ENCODE measurements at places on chromosomes 6 and 20. TPM values are rescaled to one million over a fixed set of nuclear protein-coding genes. Genes with fewer than 3 reads are reported as not detected.

DNA sequence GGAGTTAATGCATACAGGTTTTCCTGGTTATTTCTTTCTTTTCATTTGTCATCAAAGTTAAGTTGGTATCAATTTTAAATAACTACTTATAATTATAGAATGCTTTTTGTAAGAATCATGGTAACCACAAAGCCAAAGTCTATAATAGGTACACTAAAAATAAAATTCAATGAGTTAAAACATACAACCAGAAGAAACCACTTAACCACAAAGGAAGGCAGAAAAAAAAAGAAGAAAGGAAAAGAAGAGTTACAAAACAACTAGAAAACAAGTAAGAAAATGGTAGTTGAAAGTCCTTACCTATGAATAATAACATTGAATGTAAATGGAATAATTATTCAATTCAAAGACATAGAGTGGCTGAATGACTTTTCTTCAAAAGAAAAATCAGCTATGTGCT lies 45.6 kb downstream of the THBS2 start:
- H3K4me1 ChIP-seq = peaks cover 5% of the 10 kb centered on the region
- peaks cover 8% of the 10 kb centered on the region for H3K36me3 ChIP-seq
- no peak overlapping the region for H3K27ac ChIP-seq
- no peak overlapping the region for H3K4me3 ChIP-seq
- no peaks in the 10 kb centered on the region for H3K27me3 ChIP-seq

- no peaks in the 10 kb centered on the region for H3K36me3 ChIP-seq
- H3K4me1 ChIP-seq = no peaks in the 10 kb centered on the region
- DNase-seq = peak; percentile 23
- H3K27me3 ChIP-seq = peaks cover 41% of the 10 kb centered on the region
- no peak overlapping the region for H3K27ac ChIP-seq
- no peak overlapping the region for H3K4me3 ChIP-seq
Observed at GRCh38 chr20:56249244-56249955, 868 bp downstream of the MC3R start.

DNA sequence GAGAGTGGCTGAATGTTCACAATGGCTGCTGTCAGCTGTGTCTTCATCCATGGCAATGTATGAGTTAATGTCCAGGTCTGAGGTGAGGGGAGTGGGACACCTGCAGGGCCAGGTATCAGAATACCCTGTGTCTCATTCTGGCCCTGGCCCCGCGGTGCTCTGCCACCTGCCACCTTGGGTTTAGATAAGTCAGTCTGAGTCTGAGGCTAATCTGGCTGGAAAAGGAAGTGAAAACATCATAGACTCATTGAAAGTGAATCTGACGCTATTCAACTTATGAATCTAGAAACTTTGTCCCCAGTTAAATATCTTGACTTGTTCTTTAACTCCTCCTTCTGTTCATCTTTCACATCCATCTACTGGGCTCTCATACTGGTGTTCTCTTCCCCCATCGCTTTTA lies 267.1 kb upstream of the JAG1 start:
- no peak overlapping the region for H3K4me3 ChIP-seq
- H3K36me3 ChIP-seq = no peaks in the 10 kb centered on the region
- no peak for DNase-seq
- H3K27ac ChIP-seq = no peak overlapping the region
- no peaks in the 10 kb centered on the region for H3K27me3 ChIP-seq

GRCh38 chr6:125950293-125950692 lies 6.3 kb upstream of the HINT3 start:
- no peaks in the 10 kb centered on the region for H3K36me3 ChIP-seq
- H3K27me3 ChIP-seq = peaks cover 40% of the 10 kb centered on the region
- peaks cover 10% of the 10 kb centered on the region for H3K4me1 ChIP-seq
- no peak overlapping the region for H3K4me3 ChIP-seq

The MATN4 gene
- 3.5 TPM for total RNA-seq

DNA sequence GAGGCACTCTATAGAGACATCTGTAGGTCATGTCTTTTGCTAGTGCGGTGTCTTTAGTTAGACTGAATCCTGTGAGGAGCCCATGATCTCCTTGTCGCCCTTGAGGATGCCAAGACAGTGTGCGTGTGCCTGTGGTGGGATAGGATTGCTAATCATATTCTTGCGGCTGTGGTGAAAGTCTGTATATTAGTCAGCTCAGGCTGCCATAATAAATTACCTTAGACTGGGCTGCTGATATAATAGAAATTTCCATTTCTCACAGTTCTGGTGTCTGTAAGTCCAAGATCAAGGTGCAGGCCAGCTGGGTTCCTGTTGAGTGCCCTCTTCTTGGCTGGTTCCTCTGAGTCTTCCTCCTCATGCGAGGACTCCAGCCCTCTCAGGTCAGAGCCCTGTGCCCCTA lies 141.2 kb downstream of the JARID2 start:
- DNase-seq = peak; percentile 34
- H3K4me3 ChIP-seq = peak overlapping the region; percentile 37
- H3K36me3 ChIP-seq = peaks cover 4% of the 10 kb centered on the region
- no peak overlapping the region for H3K27ac ChIP-seq
- H3K4me1 ChIP-seq = peaks cover 89% of the 10 kb centered on the region
- H3K27me3 ChIP-seq = no peaks in the 10 kb centered on the region

The SLC22A23 gene
- 1.5 TPM for total RNA-seq

- peak; percentile 9 for DNase-seq
- H3K27me3 ChIP-seq = peaks cover 11% of the 10 kb centered on the region
- H3K4me1 ChIP-seq = peaks cover 26% of the 10 kb centered on the region
- H3K4me3 ChIP-seq = peak overlapping the region; percentile 42
Observed at GRCh38 chr6:12490904-12491571, 200.9 kb downstream of the EDN1 start.

The ADTRP gene
- 71.6 TPM for total RNA-seq

Measured in activated T-cell treated with anti-CD3 and anti-CD28 coated beads, Interleukin-2, amount 50 U/mL, for 72 hours (primary cell).